A549 treated with dexamethasone at 1 μM for 4 hours (cell line): ENCODE measurements at places on chromosomes 5 and 9. TPM values are rescaled to one million over a fixed set of nuclear protein-coding genes. Genes with fewer than 3 reads are reported as not detected.

Gene HEXB
- total RNA-seq, result 102 to 119 TPM (median 114 TPM) in 5 replicates

Gene KLF4
- 33.8 to 39.6 TPM (median 38.3 TPM) in 5 replicates for total RNA-seq

Gene TTC23L
- total RNA-seq, result 0.21 to 0.33 TPM in 2 of 5 replicates, not detected in the others

Gene GABRA6
- total RNA-seq, result not detected in 5 replicates

Gene SPATA9
- total RNA-seq, result not detected in 5 replicates

Gene LPAR1
- total RNA-seq, result 18.5 to 24.7 TPM (median 23.6 TPM) in 5 replicates

Gene IL13
- total RNA-seq, result 0.07 TPM in 1 of 5 replicates, not detected in the others

Gene PFN3
- not detected in 5 replicates for total RNA-seq

Gene PCDHGA8
- 0.03 to 0.05 TPM (median 0.04 TPM) in 3 of 5 replicates, not detected in the others for total RNA-seq

Gene RLN2
- total RNA-seq, result 0.17 to 0.70 TPM (median 0.32 TPM) in 3 of 5 replicates, not detected in the others

Gene GABRP
- not detected in 5 replicates for total RNA-seq

Gene GTF2H2C
- 33.5 to 36.6 TPM (median 35.0 TPM) in 5 replicates for total RNA-seq

Gene EQTN
- 0.20 to 0.21 TPM in 2 of 5 replicates, not detected in the others for total RNA-seq

Gene GLRA1
- total RNA-seq, result not detected in 5 replicates

Gene ENG
- 0.07 to 0.16 TPM (median 0.09 TPM) in 5 replicates for total RNA-seq

Gene NFIB
- 8.5 to 17.8 TPM (median 13.8 TPM) in 5 replicates for total RNA-seq

Gene PHF19
- total RNA-seq, result 90.3 to 128 TPM (median 113 TPM) in 5 replicates

Gene FOXD4
- total RNA-seq, result 0.20 to 0.66 TPM (median 0.34 TPM) in 5 replicates

Gene PCDHB16
- total RNA-seq, result 0.05 to 0.15 TPM (median 0.09 TPM) in 5 replicates

Gene CTSV
- total RNA-seq, result 11.4 to 16.3 TPM (median 13.3 TPM) in 5 replicates

Gene CDH9
- total RNA-seq, result not detected in 5 replicates

Gene TERT
- 1.5 to 2.9 TPM (median 2.5 TPM) in 5 replicates for total RNA-seq

Gene PLAC8L1
- total RNA-seq, result 0.21 to 0.38 TPM (median 0.27 TPM) in 3 of 5 replicates, not detected in the others

Gene MEGF10
- total RNA-seq, result 0.13 TPM in 1 of 5 replicates, not detected in the others

Gene GARIN3
- total RNA-seq, result not detected in 5 replicates

Gene PNPLA7
- 0.24 to 0.82 TPM (median 0.71 TPM) in 5 replicates for total RNA-seq

Gene STXBP1
- 13.6 to 19.7 TPM (median 18.6 TPM) in 5 replicates for total RNA-seq

Gene AQP3
- total RNA-seq, result 18.7 to 34.8 TPM (median 28.9 TPM) in 5 replicates

Gene NEUROG1
- total RNA-seq, result not detected in 5 replicates

Gene FAT2
- total RNA-seq, result 0.01 to 0.02 TPM in 2 of 5 replicates, not detected in the others

Gene PCDHGA9
- 0.04 to 0.07 TPM (median 0.05 TPM) in 4 of 5 replicates, not detected in the other for total RNA-seq

Gene BRINP1
- 0.11 to 0.39 TPM (median 0.20 TPM) in 5 replicates for total RNA-seq

Gene CAST
- total RNA-seq, result 156 to 206 TPM (median 183 TPM) in 5 replicates

Gene MYMK
- total RNA-seq, result not detected in 5 replicates
